ENCODE measurements at places on chromosomes 6 and 20.

- no peak for DNase-seq
These were observed 1.1 kb upstream of the SYTL3 start for GRCh38 chr6:158648682-158649131.

DNA sequence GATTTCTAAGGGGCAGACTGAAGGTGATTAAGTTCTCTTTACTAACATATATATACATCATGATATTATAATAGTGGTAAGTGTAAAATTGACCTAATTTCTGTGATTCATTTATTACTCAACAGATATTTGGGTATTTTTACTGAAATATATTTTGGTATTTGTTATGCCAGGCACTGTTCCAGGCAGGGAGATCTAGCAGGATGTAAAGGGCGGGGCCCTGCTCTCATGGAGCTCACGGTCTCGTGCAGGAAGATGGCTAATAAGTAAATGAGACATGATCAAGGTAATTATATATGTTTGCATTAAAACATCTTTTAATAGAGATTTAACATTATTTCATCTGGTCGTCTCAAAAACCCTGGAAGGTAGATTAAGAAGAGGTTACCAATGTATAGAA, 27.7 kb downstream of the FAM50B start:
- no peak for DNase-seq

GRCh38 chr20:63315731-63316491, 22.9 kb downstream of the COL20A1 start:
- no peak for DNase-seq

- DNase-seq, result no peak
These were observed 381.0 kb downstream of the MAFB start for GRCh38 chr20:40307997-40308396.

DNA sequence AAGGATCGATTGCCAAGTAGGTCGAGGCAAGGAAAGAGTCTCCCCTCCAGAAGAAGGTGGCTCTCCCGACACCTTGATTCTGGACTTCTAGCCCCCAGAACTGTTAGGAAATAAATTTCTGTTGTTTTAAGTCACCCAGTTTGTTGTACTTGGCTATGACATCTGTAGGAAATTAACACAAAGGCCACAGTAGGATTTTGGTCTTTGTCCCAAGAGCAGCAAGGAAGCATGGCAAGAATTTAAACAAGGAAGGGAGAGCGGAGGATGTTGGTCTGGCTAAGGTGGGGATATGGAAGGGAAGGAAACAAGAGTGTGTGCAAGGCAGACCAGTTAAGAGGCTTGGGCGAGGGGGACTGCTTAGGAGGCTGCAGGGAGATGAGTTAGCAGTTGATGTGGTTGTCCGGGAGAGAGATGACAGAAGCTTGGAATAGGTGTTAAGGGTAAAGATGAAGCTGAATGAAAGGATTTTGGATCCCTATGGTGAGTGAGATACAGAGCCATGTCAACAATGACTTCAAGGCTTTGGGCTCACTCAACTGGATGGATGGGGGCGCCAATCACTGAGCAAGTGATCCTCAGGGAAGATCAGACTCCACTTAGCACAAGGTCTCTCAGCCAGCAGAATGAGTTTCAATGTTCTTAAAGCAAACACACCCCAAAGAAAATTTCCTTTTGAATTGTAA, 140.5 kb upstream of the ZNF217 start:
- no peak for DNase-seq

DNA sequence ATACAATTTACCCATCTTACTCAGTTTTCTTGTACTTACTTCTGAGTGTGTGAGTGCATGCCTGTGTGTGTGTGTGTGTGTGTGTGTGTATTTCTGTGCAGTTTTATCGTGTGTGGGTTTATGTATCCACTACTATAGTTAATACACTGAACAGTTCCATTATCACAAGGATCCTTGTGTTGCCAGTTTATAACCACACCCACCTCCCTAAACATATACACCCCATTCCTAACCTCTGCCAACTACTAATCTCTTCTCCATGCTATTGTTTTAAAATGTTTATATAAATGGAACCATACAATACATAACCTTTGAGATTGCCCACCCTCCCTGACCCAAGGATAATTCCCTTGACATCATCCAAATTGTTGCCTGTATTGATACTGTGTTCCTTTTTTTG, 18.7 kb downstream of the POFUT1 start:
- no peak for DNase-seq

- DNase-seq, result no peak
These were observed 496 bp upstream of the BEND3 start for GRCh38 chr6:107115695-107116327.

DNA sequence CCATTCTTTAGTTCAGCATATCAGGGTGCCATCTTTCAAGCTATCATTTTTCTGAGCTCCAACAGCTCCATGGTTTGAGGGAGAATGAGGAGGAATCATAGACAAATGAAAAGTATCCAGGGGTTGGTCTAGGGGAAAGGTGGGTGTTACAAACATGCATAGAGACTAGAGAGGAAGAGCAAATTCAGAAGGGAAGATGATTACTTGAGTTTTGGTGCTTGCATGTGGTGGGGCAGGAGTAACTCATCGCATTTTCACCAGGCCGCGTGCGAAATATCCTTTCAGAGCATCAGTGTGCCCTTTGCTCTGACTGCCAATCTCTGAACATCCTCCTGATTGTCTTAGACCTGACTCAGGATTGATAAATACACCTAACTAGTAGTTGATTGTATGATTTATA, 7.7 kb upstream of the BICRAL start:
- no peak for DNase-seq

GRCh38 chr6:100445512-100445911, 19.2 kb downstream of the SIM1 start:
- DNase-seq, result no peak

Measured in stimulated activated CD8-positive, alpha-beta memory T cell treated with anti-CD3 and anti-CD28 coated beads, Interleukin-2, amount 100 ng/mL, for 1 hour (primary cell).